IMR-90 (cell line): ENCODE measurements at places on chromosomes 4 and X. TPM values are rescaled to one million over a fixed set of nuclear protein-coding genes. Genes with fewer than 3 reads are reported as not detected.

DNA sequence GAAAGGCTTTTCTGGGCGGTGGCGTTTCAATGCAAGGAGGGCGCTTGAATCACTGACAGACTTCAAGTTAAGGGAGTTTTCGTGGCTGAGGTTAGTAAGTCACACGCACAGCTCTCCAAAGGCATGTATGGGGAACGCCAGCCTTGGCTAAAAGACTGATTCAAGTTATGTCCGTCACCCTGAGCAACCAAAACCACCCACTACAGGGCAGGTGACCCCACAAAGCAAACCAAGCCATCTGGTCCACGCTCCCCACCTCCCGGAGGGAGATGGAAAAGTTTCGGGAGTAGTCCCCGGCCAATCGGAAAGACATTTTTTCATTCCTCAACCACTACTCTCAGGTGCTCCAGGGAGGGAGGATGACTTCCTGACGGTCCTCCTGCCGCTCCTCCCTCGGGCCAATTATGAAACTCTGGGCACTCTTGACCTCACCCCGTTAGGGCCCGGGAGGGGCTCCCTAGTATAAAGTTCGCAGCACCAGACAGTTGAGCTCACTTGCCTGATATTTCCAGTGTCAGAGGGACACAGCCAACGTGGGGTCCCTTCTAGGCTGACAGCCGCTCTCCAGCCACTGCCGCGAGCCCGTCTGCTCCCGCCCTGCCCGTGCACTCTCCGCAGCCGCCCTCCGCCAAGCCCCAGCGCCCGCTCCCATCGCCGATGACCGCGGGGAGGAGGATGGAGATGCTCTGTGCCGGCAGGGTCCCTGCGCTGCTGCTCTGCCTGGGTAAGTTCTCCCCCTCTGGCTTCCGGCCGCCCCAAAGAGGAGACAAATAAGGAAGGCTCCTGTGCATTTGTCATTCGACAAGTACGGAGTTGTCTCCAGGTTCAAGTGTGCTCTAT is at the start of gene EREG:
Gene EREG (plus strand): TSS at position 494 of the 840 bp plus-strand sequence. CDS start 164 bp downstream, at position 658.
- H3K4me1 ChIP-seq, result no peaks in the 10 kb centered on the region
- H3K36me3 ChIP-seq, result no peaks in the 10 kb centered on the region; the same call in 1 of the 2 replicates
- H3K4me3 ChIP-seq, result peak within 1 kb of the TSS; percentile 41

DNA sequence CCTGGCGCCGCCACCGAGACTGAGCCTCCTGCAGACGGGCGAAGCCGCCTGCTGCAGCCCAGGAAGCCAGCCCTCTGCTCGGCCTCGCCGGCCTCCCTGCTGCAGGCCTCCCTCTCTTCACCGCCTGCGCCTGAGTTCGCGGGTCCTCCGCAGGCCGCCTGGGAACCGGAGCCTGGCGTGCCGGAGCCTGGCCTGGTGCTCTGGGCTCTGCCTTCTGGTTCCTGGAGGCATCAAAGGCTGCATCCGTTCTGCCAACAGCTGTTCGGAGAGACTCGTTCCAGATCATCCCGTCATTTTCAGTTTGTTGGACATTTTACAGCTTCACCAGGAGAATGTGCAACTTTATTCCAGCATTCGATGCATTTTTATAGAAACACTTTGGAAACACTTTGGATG is 178.0 kb downstream of the DCLK2 start:
- no peaks in the 10 kb centered on the region for H3K27me3 ChIP-seq
- no peak for DNase-seq
- no peak overlapping the region for H3K27ac ChIP-seq
- no peak overlapping the region for H3K4me3 ChIP-seq

Gene NCBP2L
- not detected in 2 replicates for total RNA-seq

- DNase-seq, result no peak
- H3K4me1 ChIP-seq, result no peaks in the 10 kb centered on the region
- no peak overlapping the region for H3K27ac ChIP-seq
- H3K27me3 ChIP-seq, result no peaks in the 10 kb centered on the region
Observed at GRCh38 chrX:10697616-10698317, 77.4 kb upstream of the MID1 start.

DNA sequence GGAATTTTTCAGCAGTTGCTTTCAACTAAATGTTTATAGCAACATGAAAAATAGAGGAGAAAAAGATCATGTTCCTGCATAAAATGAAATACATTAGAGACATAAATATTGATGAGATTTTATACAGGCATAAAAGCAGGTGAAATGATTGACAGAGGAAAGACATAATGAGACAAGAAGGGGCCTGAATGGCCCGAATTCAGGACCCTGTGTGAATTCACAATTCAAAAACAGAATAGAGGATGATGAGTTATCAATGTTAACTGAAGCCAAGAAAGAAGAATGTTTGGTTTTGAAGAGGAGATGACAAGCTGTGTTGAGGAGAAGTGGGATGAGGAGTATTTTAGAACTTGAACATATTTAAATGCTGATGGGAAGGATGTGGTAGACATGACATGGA is 371.1 kb downstream of the FBXO8 start:
- H3K27me3 ChIP-seq, result no peaks in the 10 kb centered on the region
- peaks cover 2% of the 10 kb centered on the region; the same call in 1 of the 2 replicates for H3K4me1 ChIP-seq
- no peak for DNase-seq
- H3K36me3 ChIP-seq, result no peaks in the 10 kb centered on the region
- no peak overlapping the region for H3K27ac ChIP-seq
- no peak overlapping the region for H3K4me3 ChIP-seq

Gene SNCA
- total RNA-seq, result 0.36 and 0.56 TPM in 2 replicates

Gene RAP1GDS1
- 84.7 and 85.1 TPM in 2 replicates for total RNA-seq

- no peak overlapping the region; the same call in 1 of the 2 replicates for H3K4me3 ChIP-seq
- peak; percentile 77 for DNase-seq
- H3K4me1 ChIP-seq, result peaks cover 4% of the 10 kb centered on the region; the same call in 1 of the 2 replicates
- peak overlapping the region; percentile 73; the same call in 1 of the 2 replicates for H3K27ac ChIP-seq
- H3K27me3 ChIP-seq, result no peaks in the 10 kb centered on the region
Observed at GRCh38 chr4:17324386-17324830, 187.5 kb downstream of the QDPR start.
